ENCODE measurements at places on chromosomes 2 and 18. TPM values are rescaled to one million over a fixed set of nuclear protein-coding genes. Genes with fewer than 3 reads are reported as not detected.
A peak's percentile ranks its signal among the peaks of the same experiment; 100 is the strongest.

- H3K27ac ChIP-seq, result no peak overlapping the region
- no peaks in the 10 kb centered on the region for H3K4me1 ChIP-seq
- no peaks in the 10 kb centered on the region for H3K36me3 ChIP-seq
- H3K27me3 ChIP-seq, result peaks cover 30% of the 10 kb centered on the region
- DNase-seq, result no peak
These were observed 352.6 kb downstream of the SS18 start for GRCh38 chr18:25737710-25738311.

- no peak overlapping the region for H3K27ac ChIP-seq
- peaks cover 15% of the 10 kb centered on the region for H3K4me1 ChIP-seq
- peaks cover 61% of the 10 kb centered on the region for H3K27me3 ChIP-seq
- no peaks in the 10 kb centered on the region for H3K36me3 ChIP-seq
- no peak for DNase-seq
- peak overlapping the region; percentile 33 for H3K4me3 ChIP-seq
These were observed 899 bp downstream of the RAX start for GRCh38 chr18:59272221-59272888.

GRCh38 chr2:232668805-232669444 lies 28.2 kb upstream of the GIGYF2 start:
- H3K4me3 ChIP-seq, result no peak overlapping the region
- H3K27ac ChIP-seq, result no peak overlapping the region
- H3K4me1 ChIP-seq, result no peaks in the 10 kb centered on the region
- no peaks in the 10 kb centered on the region for H3K36me3 ChIP-seq
- no peak for DNase-seq
- H3K27me3 ChIP-seq, result peaks cover 9% of the 10 kb centered on the region

Gene CCDC195
- not detected for total RNA-seq

- H3K36me3 ChIP-seq, result no peaks in the 10 kb centered on the region
- DNase-seq, result no peak
- no peaks in the 10 kb centered on the region for H3K4me1 ChIP-seq
- H3K4me3 ChIP-seq, result no peak overlapping the region
These were observed 36.1 kb downstream of the TRPM8 start for GRCh38 chr2:233953087-233953801.

DNA sequence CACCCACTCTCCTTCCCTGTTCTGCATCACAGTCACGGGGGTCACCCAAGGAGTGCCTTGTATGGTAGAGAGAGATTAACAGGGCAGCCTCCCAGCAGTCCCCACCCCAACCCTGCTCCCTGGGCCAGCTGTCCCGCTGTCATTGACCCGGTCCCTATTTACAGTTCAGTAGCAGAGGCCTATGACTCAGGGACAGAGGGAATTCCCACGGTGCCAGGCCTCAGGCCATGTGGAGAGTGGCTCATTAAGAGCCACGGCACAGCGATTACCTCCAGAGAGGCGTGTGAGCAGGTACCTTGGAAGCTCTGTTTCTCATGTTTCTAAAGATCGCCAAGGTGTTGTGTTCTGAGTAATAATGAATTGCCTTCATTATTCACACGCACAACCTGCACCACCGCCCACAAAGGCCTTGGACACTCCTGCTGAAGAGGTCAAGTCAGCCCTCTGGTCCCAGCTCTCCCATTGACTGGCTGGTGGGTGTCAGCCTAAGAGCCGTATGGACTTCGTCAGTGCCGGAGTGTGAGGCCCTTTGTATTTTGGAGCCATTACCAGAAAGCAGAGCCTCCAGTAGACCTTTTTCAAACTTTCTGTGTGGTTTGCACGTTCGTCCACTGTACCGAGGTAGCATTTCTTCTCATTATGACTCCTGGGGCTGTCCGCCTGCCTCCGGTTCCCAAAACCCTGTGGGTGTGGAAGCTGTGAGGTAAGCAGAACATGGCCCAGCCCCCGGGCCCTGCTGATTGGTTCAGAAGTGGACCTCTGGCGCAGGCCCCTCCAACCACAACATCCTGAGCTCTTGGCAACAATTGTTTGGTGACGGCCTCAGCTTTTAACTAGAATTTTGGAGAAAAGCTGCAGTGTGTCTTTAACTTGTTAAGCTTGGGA lies 47.0 kb downstream of the SERTAD2 start:
- H3K4me3 ChIP-seq, result peak overlapping the region; percentile 70
- H3K36me3 ChIP-seq, result peaks cover 3% of the 10 kb centered on the region
- peak; percentile 89 for DNase-seq
- H3K4me1 ChIP-seq, result peaks cover 28% of the 10 kb centered on the region
- H3K27me3 ChIP-seq, result no peaks in the 10 kb centered on the region

DNA sequence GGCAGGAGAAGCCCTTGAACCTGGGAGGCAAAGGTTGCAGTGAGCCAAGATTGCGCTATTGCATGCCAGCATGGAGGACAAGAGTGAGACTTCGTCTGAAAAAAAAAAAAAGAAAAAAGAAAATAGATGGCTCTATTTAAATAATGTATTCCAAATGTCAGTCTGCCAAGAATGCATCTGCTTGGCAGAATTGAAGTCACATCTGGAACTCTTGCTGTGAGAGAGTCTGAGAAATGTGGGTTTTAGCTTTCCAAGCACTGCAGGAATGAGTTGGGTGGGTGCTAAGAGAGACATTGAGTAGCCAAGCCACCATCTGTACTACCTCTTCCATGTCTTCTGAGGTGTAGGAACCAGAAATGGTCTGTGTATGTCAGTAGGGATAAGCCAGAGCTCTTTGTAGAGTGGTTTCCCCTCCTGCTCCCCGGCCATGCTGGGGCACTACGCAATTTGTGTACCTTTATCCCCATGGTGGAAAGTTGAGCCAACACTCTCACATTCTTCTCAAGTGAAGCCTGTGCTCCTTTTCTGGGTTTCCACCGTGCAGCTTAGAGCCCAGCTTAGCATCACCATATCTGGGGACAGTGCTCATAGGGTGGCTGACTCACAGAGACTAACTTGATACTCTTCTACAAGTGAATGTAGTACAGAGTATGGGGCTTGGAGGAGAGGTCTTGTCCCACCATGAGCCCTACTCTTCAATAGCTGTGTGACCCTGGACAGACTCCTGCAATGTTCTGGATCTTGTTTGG lies 25.3 kb downstream of the IL1F10 start:
- H3K4me3 ChIP-seq, result no peak overlapping the region
- H3K4me1 ChIP-seq, result peaks cover 8% of the 10 kb centered on the region
- H3K27me3 ChIP-seq, result peaks cover 2% of the 10 kb centered on the region
- H3K36me3 ChIP-seq, result peaks cover 9% of the 10 kb centered on the region

DNA sequence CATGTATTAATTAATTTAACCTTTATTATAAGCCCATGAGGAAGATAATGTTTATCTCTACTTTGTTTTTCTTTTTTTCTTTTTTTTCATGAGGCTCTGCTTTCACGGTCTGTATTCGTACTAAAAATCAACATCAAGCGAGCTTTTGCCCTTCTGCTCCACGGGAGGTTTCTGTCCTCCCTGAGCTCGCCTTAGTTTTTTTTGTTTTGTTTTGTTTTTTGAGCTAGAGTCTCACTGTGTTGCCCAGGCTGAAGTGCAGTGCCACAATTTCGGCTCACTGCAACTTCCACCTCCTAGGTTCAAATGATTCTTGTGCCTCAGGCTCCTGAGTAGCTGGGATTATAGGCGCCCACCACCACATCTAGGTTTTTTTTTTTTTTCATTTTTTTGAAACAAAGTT lies 29.9 kb upstream of the BMPR2 start:
- H3K4me1 ChIP-seq, result no peaks in the 10 kb centered on the region
- no peaks in the 10 kb centered on the region for H3K27me3 ChIP-seq

DNA sequence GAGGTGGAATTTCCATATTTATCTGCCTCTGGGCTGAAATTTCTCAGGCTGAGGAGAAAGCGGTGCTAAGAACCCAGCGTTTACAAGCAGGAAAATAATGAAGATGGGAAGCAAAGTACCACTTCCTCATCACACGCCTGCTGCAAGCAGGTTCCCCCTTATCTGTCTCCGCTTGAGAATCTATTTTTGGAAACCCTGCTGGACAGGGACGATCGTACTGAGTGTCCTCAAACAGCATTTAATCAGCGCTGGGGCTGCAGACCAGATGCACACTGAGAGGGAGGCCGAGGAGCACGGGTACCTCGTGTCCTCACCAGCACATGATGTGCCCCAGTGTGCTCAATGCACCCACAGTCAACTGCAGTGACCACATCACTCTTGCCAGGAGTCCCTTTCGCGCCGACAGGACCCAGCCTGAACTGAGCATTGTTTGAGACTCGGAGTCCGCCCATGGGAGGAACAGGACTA lies 160.4 kb downstream of the HDAC4 start:
- H3K4me3 ChIP-seq, result no peak overlapping the region
- H3K36me3 ChIP-seq, result no peaks in the 10 kb centered on the region
- no peak for DNase-seq
- H3K27ac ChIP-seq, result peak overlapping the region; percentile 34
- no peaks in the 10 kb centered on the region for H3K27me3 ChIP-seq

- no peak overlapping the region for H3K4me3 ChIP-seq
- DNase-seq, result no peak
- no peaks in the 10 kb centered on the region for H3K36me3 ChIP-seq
These were observed 232.5 kb downstream of the MYT1L start for GRCh38 chr2:2098458-2099167.

Gene MARCO
- not detected for total RNA-seq

DNA sequence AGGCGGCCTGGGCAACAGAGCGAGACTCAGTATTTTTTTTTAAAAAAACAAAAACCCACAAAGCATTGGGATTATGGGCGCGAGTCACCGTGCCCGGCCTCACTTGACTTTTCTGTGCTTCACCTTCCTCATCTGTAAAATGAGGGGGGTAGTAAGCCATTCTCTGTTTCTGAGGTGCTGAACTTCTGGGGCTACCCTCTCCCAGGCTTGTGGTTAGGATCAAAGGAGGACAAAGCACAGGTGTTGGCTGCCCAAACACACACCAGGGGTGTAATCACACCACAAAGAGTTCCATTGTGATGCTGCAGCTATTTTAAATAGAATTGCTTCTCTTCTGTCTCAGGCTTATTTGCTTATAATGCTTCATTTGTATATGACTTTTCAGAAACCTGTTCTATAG lies 35.8 kb upstream of the INHBB start:
- H3K27me3 ChIP-seq, result no peaks in the 10 kb centered on the region
- no peak for DNase-seq
- H3K36me3 ChIP-seq, result no peaks in the 10 kb centered on the region

- H3K27me3 ChIP-seq, result no peaks in the 10 kb centered on the region
- H3K4me3 ChIP-seq, result no peak overlapping the region
- peaks cover 88% of the 10 kb centered on the region for H3K36me3 ChIP-seq
- H3K27ac ChIP-seq, result no peak overlapping the region
- peaks cover 13% of the 10 kb centered on the region for H3K4me1 ChIP-seq
These were observed 12.4 kb downstream of the SUPT7L start for GRCh38 chr2:27651056-27651455.

GRCh38 chr2:134873152-134873551 lies 34.7 kb downstream of the ACMSD start:
- H3K27me3 ChIP-seq, result no peaks in the 10 kb centered on the region
- no peak overlapping the region for H3K4me3 ChIP-seq
- no peak for DNase-seq
- no peaks in the 10 kb centered on the region for H3K36me3 ChIP-seq
- no peak overlapping the region for H3K27ac ChIP-seq

DNA sequence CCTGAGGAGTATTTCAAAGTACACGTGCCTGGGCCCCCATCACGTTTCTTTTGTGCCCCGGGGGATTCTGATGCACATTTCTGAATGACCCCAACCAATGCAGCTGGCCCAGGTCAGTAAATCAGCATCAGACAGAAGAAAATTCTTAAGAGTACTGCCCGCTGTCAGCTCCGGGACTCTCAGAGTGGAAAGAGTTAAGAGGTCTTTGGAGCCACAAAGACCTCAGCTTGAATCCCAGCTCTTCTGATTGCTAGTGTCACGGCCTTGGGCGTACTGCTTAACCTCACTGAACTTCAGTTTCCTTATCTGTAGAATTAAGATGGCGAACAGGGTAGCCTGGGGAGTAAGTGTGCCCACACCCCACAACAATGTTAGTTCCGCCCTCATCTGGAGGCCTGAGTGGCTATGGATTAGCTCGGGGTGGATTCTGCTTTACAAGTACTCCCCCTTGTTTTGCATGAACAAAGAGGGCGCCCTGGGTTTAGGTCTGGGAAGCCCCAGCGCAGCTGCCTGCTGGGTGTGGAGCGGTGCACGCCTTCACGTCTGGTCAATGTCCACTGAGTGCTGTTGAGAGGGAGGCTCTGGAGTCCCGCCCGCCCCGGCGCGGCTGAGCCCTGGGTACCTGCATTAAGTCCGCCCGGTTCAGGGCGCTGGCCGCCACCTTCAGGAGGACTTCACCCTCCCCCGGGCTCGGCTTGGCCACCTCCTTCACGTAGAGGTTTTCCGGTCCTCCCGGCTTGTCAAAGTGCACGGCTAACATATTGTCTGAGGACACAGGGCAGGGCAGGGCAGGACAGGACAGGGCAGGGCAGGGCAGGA lies 858 bp downstream of the TP53I3 start:
- H3K4me3 ChIP-seq, result peak overlapping the region; percentile 87
- H3K27ac ChIP-seq, result peak overlapping the region; percentile 55

GRCh38 chr2:199775267-199775666 lies 75.7 kb downstream of the FTCDNL1 start:
- peaks cover 3% of the 10 kb centered on the region for H3K27me3 ChIP-seq
- H3K4me3 ChIP-seq, result no peak overlapping the region
- H3K27ac ChIP-seq, result no peak overlapping the region
- no peak for DNase-seq

GRCh38 chr2:149167941-149168340 lies 129.4 kb downstream of the LYPD6B start:
- H3K27ac ChIP-seq, result peak overlapping the region; percentile 8
- H3K27me3 ChIP-seq, result peaks cover 8% of the 10 kb centered on the region
- H3K4me3 ChIP-seq, result peak overlapping the region; percentile 47
- H3K4me1 ChIP-seq, result peaks cover 14% of the 10 kb centered on the region
- H3K36me3 ChIP-seq, result peaks cover 8% of the 10 kb centered on the region

Gene LYG2
- not detected for total RNA-seq

DNA sequence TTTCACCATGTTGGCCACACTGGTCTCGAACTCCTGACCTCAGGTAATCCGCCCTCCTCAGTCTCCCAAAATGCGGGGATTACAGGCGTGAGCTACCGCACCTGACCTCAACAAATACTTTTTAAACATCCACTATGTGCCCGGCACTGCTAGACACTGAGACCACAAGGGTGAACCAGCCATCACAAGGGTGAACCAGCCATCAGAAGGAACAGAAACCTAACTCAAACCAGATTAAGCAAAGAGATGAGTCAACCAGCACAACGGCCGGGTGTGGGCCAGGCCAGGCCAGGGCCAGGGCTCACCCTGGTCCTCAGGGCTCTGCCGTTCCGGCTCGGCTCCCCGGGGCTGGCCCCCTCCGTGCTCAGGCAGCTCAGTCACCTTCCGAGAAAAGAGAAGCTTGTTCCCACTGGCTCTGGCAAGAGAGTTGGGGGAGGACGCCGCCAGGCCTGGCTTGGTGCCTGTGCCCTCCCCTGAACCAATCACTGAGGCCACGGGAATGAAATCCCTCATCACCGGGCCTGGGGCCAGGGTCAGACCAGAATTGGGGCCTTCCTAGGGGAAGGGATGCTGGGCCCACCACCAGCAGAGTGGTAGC lies 4.4 kb downstream of the TEX44 start:
- H3K27ac ChIP-seq, result no peak overlapping the region
- H3K4me1 ChIP-seq, result peaks cover 2% of the 10 kb centered on the region
- no peak for DNase-seq
- H3K27me3 ChIP-seq, result no peaks in the 10 kb centered on the region

Gene DUSP2
- total RNA-seq, result 31.5 TPM

Gene IL1RL1
- not detected for total RNA-seq

Gene AKAIN1
- not detected for total RNA-seq

Gene TRPM8
- total RNA-seq, result not detected

GRCh38 chr2:112642966-112643365 lies 2.8 kb upstream of the SLC20A1 start:
- peaks cover 12% of the 10 kb centered on the region for H3K36me3 ChIP-seq
- peak overlapping the region; percentile 15 for H3K27ac ChIP-seq
- H3K4me1 ChIP-seq, result peaks cover 43% of the 10 kb centered on the region
- no peaks in the 10 kb centered on the region for H3K27me3 ChIP-seq

GRCh38 chr18:48609820-48610815 lies 71.3 kb downstream of the CTIF start:
- no peak for DNase-seq
- H3K4me3 ChIP-seq, result no peak overlapping the region
- H3K27ac ChIP-seq, result no peak overlapping the region
